ENCODE measurements at places on chromosomes 11 and 22.

DNA sequence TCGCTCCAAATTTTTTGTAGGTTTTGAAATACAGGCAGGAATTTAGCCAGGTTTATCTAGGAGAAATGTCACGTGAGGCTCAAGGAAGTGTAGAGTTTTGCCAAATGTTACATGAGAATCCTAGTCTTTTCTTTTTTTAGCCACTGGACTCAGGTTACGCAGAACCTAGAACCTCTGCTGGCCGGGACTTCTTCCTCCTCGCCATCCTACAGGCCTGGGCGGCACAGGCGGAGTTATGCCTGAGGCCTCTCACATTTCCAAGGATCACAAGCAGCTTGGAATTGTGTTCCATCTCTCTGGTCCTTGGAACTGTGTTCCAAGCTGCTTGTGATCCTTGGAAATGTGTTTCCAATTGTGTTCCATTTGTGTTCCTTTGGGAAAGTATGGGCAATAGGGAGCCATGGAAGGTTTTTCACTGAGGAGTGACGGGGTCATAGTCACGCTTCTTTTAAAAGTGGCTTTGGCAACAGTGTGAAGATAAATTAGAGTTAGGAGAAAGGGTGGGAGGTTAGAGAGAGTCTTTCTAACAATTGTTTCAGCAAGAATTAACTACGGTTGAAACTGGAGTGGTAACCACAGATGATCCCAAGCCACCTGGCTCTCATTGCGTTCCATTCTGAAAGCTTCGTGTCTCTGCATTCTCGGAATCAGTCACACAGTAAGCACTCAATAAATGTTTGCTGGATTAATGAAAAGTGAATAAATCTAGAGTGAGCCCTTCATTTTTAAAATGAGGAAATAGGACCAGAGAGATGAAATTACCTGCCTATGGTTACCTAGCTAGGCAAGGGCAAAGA is 12.5 kb upstream of the POU2AF1 start:
- no peak for DNase-seq

DNA sequence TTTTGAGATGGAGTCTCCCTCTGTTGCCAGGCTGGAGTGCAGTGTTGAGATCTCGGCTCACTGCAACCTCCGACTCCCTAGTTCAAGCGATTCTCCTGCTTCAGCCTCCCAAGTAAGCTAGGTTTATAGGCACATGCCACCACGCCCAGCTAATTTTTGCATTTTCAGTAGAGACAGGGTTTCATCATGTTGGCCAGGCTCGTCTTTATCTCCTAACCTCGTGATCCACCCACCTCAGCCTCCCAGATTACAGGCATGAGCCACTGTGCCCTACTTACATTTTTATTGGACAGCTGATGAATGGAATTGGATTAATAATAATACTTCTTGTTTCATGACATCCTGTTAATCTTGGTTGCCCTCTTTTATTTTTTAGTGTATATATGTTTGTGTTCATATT is 3.0 kb upstream of the MRGPRD start:
- DNase-seq = no peak

- DNase-seq = no peak
Observed at GRCh38 chr22:48279461-48279756, 1517.0 kb downstream of the TBC1D22A start.

- DNase-seq = peak; percentile 100
Observed at GRCh38 chr11:64269540-64270220, 14.8 kb downstream of the BAD start.

DNA sequence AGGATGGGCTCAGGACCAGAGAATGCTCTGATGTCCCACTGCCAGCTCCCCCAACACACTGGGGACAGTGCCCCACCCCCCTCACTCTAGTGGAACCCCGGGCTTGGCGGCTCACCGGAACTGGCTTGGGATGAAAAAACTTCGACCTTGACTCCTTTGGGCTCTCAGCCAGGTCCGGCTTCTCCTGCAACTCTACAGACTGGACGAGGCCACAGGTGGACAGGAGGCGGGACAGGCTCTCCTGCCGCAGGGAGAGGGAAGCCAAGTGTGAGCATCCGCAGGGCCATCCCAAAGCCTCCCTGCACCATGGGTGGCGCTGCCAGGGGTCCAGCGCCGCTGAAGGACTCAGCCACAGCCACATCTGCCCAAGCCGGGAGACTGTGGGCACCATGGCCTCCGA is 3.7 kb downstream of the RRP7A start:
- DNase-seq = no peak

DNA sequence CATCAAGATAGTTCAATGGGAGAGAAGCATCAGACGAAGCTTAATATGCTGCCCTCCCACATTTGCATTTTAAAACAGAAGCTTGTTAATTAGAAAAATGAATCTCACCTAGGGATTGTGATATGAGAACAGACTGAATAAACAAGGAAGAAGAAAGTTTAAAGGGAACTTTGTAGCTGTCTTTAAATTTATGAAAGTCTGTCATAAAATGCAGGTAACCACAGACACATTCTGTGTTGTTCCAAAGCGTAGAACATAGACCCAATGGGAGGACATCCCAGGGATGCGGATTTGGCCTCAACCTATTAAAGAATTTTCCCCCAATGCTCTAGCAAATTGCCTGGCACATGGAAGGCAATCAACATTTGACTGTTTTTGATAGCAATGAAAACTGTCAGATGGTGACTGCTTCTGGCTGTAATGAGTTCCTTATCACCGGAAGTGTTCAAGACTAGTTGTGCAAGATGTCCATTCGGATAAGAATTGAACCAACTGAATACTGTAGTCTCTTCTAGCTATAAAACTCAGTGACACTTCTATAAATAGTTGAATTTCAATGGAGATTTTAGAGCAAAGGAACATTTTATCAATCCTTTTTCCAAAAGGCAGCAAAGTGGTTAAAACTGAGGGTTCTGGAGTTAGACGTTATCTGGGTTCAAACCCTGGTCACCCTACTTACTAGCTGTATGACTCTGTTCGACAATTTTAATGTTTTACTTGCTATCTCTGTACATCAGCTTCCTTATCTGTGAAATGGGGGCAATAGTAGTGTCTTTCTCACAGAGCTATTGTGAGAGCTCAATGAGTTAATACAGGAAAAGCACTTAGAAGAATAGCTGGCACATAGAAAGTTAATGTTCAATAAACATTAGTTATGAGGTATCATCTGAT is 64.9 kb downstream of the LIF start:
- DNase-seq = no peak

GRCh38 chr11:80849253-80849652 is 1408.4 kb upstream of the TENM4 start:
- no peak for DNase-seq

DNA sequence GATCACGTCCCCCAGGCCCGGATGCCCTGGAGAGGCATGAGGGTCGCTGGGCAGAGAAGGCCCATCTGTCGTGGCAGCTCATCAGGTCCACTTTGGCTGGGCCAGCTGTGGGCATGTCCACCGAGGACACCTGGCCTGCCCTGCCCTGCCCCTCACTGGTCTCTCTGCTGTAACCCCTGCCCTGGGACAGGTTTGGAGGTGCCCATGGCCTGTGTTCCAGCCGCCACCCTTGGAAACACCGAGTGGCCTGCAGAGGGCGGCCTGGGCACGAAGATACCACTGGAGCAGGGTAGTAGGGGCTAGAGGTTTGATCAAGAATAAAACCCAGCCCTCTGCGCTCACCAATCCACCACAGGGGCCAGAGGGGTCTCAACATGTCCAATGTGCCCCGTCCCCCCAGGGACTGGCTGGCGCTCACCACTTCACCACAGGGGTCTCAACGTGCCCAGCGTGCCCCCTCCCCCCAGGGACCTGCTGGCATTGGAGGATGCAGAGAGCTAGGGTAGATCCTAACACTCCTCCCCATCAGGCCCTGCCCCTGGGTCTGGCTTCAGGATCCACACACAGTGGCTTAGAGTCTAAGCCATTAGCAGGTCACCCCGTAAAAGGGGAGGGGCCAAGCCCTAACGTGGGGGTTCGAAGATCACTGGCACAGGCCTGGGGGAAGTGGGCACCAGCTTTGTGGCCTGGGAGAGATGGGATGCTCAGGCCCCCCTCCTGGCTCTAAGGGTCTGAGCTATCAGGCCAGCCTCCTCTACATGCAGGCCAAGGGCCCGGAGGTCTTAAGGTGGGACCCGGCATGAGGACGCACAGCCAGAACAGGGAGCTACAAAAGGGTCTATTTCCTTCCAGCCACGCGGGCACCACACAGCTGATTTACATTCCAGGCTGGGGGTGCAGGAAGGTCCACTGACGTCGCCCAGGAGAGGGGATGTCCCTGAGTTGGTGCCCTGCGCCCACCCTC is 1.3 kb upstream of the HDAC10 start:
- peak; percentile 74 for DNase-seq

GRCh38 chr22:23230348-23231068 is 50.2 kb downstream of the BCR start:
- no peak for DNase-seq

DNA sequence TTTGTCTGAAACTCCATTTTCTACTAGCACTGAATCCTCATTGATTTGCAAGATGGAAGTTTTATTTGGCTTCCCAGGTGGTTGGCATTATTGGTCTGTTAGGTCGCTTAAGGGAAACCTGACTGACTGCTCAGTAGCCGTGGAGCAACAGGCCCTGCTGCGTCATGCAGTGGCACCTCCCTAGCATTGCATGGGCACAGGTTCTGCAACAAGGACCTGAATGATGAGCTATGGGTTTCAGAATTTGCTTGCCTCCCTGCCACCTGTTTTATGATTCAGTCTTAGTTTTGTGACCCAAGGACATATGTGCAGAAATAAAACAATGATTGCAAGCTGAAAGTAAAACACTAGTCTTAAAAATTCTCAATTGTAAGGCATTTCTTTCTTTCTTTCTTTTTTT is 128.5 kb downstream of the SLC1A2 start:
- DNase-seq = no peak

DNA sequence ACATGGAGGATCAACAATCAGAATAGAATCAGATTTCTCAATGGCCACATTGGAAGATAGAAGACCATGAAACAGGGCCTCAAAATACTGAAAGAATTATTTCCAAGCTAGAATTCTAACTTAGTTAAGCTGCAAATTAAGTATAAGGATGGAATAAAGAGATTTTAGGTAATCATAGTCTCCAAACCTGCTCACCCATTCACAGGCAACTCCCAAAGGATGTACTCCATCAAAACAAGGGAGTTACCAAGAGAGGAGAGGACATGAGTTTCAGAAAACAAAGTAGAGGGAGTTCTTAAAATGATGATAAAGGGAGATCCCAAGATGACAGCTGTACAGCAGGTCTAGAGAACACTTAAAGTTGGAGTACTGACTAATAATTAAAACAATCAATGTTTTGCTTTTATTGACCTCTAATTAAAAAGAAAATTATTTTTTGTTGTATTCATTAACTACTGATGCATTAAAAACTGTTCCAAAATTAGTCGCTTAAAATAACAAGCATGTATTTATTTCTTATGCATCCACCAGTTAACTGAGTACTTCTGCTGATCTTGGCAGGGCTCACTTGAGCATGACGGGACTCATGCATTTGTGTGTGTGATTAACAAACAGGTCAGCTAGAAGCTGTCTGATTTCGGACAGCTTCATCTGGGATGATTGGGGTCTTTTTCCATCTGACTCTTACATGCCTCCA is 95.6 kb downstream of the CD44 start:
- peak; percentile 59 for DNase-seq

DNA sequence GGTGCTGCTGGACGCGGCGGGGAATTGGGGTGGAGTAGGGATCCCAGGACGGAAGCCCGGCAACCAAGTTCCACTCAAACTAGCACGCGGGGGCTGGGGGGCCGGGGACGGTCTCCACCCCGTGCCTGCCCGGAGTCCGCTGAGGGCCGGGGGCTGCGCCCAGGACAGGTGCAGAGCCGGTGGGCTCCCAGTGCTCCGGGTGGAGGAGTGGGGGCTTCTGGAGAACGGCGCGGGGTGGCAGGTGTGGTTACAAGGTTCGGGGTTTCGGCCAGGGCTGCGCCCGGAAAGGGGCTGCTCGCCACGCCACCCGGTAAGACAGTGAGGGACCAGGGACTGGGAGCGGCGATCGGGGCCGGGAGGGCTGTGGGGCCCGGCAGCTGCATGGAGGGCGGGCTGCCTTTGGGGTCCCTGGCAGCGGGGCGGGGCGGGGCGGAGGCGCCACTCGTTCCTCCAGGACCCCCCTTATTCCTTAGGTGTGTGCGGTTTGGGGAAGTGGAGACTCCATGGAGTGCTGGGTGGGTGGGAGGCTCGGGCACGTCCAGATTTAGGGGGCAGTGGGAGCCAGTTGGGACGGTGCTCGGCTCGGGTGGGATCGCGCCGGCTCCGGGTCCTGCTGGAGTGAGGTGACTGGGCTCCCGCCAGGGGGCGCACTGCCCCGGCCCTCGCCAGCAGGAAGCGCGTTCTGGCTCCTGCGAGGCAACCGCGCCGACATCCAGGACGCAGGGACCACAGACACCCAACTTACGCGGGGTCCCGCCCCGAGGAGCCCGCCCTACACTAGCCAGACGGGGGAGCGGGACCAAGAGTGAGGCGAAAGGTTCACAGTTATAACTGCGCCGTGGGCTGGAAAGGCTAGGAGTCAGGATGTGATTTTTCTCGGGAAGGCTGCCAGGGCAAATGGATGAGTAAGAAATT is 868 bp downstream of the TSPAN18 start:
- DNase-seq = peak; percentile 83

- DNase-seq = no peak
Observed at GRCh38 chr11:128153697-128154048, 433.7 kb downstream of the ETS1 start.

- no peak for DNase-seq
Observed at GRCh38 chr22:36830601-36831000, 13.8 kb upstream of the PVALB start.

- no peak for DNase-seq
Observed at GRCh38 chr22:16966251-16966650, 41.8 kb downstream of the GAB4 start.

DNA sequence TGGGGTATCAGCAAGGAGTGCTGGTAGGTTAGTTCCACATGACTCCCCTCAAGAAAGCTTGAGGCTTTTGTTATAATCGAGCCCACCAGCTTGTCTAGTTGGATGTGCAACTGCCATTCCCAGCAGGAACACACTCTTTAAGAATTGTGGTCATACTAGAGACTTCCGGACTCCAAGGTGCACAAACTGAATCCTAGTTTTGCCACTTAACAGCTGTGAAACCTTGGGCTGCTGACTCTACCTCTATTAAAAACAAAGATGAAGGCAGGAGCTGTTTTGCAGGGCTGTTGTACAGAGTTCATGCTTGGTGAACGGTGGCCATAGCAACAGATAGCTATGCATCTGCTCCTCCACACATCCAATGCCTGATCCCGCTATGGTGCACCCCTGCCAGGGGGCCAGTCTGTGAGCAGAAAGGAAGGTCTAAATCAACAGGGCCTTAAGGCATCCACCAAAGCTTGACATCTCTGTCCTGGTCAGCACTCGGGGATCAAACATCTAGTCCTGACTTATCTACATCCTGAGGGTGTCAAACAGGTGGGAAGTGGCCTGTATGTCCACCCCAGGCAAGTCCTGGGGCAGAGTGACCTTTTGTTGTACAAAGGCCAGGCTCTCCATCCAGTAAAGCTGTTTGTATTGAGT is 36.4 kb downstream of the DKK3 start:
- DNase-seq = no peak

Measured in suppressor macrophage treated with lipopolysaccharide for 1 hour (primary cell).